Astrocyte of the spinal cord (primary cell): ENCODE measurements at places on chromosomes 11 and 22.

DNA sequence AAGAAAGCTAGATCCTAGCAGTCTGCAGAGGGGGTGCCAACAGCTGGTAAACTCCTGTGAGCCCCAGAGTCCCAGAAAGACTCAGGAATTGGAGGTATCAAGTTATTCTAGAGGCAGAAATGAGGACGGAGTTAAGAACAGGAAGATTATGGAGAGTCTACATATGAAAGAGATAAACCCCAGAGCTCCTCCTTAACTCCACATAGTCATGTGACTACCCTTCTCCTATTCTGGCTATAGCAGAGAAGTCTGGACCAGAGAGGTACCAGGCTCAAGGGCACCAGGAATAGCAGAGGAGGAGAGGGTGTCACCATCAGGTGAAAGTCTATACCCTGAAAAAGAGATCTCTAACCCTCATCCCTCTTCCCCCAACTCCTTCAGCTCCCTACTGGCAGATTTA, 29.6 kb downstream of the SCUBE2 start:
- no peak for DNase-seq

DNA sequence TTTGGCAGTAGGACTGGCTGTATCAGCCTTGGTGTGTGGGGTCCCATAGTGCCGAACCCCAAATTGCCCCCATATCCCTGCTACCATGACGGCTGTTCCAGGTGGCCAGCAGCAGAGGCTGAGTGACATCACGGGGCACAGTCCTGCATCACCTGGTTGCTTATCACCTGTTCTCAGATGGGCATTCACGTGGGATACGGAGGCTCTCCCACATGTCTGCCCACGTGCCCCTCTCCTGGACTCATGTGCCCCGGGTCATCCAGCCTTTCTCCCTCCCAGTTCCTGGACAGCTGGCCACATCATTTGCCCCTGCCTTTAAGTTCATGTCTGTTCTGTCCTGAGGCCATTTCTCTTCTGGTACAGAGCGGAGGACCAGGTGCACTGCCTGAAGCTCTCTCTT, 431.0 kb upstream of the B3GAT1 start:
- DNase-seq = no peak

- DNase-seq = peak; percentile 10
These were observed 157.9 kb downstream of the NCAM1 start for GRCh38 chr11:113119074-113119473.

GRCh38 chr11:33135216-33135615, 26.1 kb downstream of the CSTF3 start:
- peak; percentile 68 for DNase-seq

- DNase-seq = no peak
These were observed 7.8 kb upstream of the FANCF start for GRCh38 chr11:22633354-22633902.

DNA sequence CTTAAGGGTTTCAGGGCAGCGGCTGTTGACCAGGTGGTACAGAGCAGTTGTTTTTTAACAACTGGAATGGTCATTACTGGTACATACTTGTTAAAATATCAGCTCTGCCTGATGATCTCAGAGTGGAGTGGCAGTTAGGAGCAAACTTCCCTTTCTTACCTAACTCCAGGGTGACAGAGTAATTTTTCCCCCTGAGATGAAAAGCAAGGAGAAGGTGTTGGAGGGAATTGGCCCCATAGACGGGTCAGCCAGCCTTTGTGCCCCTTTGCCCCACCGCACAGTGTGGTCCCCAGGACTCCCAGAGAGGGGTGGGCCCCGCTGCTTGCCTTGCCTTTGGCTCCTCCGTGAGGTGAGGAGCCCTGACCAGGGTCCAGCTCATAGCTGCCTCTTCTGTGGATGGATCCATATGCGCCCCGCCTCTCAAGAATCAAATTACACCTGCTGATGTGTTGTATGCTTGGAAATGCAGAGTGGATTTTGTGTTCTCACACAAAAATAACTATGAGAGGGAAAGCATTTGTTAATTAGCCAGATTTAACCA, 27.0 kb upstream of the SORL1-AS1 start:
- no peak for DNase-seq

DNA sequence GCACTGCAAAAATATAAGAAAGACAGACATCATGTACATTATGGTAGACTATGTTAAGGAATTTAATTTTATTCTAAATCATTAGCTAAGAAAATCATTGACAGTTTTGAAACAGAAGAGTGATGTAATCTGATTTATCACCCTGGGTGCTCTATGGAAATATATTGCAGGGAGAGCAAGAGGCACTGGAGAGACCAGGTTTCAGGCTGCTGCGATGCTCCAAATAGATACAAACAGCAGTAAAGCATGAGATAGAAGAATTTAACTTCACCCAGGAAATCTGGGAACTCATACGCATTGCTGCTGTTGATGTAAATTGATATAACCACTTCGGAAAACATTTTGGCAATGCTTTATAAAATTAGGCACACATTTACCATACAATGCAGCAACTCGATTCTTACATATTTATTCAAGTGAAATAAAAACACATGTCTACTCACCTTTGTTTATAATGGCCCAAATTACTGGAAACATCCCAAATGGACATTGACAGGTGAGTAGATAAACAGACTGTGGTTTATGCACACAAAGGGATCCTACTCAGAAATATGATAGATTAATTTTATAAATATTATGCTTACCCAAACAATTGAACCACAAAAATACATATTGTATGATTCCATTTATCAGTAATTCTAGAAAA, 535.1 kb upstream of the CHORDC1 start:
- DNase-seq = no peak

DNA sequence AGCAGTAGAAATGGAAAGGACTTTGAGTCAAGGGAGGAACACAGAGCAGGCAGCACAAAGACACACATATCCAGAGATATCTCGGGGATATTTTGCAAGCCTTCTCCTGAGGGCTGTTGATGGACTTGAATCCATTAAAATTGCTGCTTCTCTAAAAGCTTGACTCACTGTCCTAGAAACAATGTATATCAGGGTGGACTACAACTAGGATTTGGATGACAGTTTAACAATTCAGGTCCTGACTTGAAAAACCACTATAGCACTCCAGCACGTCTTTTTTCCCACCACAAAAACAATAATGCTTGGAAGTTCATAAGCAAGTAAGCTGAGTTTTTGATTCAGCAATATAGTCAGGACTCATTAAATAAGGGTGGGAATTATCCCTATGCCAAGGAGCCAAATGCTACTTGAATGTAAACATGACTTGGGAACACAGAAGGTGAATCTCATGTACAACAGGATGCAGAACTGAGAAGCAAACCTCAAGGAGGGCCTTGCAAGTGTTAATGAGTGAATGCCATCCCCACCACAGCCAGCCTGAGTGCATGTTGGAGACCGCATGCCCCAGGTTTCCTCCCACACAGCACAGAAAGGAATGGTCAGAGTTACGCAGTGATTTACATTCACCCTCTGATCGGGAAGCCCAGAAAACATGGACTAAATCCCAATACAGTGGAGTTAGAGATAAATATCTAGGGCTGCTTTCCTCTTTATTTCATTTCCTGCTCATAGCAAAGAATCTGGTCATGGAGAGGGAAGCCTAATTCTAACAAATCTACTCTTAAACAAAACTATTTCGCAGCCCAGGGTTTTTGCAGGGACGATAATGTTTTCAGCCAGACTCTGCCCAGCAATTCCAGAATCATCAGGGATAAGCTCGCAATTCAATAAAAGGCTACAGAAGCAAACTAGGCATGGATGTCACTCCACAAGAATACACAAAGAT, 98.4 kb upstream of the OR9G4 start:
- DNase-seq = no peak

GRCh38 chr11:46712874-46713576, 6.0 kb upstream of the F2 start:
- DNase-seq = no peak

- peak; percentile 35 for DNase-seq
These were observed 38.3 kb upstream of the HMGXB4 start for GRCh38 chr22:35219012-35219411.

GRCh38 chr11:115162919-115163318, 341.3 kb downstream of the CADM1 start:
- DNase-seq = no peak

DNA sequence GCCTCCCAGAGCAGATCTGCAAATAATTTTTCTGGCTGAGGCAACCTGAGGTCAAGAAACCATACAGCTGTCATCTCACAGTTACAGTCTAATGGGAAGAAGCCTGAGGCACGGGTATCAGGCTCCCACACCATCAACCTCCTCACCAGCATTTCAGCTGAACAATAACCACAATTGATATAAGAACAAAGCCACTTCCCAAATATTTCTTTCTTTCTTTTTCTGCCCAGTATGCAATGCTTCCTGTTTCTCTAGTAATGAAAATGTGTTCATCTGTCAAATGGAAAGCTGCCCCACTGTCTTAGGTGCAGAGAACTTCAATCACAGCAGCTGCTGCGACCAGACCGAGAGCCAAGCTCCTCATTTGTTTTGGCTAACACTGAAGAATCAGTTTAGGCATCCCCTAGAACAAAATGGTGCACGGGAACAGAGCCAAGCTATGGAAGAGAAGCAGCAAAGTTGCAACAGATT, 108.4 kb downstream of the BLID start:
- DNase-seq = peak; percentile 54

DNA sequence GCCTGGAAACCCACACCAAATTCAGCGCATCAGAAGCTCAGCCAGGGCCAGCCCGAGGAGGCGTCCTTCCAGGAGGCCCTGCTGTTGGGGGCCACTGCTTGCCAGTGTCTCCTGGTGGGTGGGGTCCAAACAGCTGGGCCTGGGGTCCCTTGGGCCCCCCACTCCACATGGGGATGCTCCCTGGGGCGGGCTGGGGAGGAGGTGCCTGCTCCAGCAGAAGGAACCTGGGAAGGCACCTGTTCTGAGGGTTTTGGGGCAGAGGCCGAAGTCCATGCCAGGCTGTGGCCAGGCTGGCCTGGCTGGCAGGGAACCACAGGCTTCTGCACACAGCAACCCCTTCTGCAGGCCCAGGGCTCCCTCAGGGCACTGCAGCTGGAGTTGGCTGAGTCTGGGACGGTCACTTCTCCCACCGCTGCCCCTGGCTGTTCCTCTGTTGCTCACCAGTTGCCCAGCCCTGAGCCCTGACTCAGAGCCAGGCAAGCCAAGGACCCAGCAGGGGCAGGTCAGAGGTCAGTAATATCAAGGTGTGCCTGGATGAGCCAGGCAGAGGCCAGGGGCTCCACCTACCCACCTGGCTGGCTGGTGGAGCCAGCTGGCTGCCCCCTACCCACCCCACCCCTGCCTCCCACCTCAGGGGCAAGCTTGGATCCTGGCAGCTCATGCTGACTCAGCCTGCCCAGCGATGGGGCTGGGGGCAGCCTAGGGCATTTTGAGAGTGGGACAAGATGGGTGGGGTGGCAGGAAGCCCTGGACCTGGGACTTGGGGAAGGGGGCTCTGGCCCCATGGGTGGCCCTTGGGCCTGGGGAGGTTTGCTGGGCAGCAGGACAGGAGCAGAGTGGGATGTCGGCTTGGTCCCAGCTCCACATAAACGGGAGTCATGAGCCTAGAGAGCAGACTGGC, 12.0 kb upstream of the PHLDA2 start:
- peak; percentile 28 for DNase-seq

DNA sequence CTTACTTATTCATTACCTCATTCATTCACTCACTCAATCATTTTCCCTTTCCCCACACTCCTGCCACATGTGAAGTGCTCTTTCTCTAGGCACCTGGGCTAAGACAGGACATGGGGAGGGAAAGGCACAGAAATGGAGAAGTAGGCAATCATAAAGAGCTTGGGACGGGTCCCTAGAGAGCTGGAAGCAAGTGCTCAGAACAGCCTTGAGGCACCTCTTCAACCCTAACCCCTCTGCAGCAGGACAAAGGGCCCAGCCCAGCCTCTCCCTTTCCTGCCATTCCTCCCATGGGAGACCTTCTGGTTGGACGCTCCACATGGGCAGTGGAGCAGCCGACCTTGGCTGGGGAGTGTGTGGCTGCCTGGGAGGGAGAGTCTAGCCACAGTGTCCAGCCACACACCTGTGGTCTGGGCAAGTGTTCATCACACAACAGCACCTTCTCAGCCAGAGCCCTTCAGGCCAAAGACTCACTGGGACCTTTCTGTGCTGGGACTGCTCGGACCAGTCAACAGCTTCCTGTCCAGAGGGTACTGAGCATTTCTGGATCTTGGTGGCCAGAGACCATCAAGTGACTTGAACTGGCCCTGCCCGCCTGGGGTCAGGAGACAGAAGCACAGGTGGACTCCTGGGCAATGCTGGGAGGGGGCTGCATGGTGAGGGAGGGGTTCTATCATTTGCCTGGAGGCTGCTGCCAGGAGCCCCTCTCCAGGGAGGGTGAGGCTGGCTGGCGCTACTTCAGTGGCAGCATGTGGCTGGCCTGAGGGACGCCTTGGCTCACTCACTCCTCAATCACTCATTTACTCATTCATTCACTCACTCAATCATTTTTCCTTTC, 1.0 kb upstream of the MUC5AC start:
- DNase-seq = no peak

DNA sequence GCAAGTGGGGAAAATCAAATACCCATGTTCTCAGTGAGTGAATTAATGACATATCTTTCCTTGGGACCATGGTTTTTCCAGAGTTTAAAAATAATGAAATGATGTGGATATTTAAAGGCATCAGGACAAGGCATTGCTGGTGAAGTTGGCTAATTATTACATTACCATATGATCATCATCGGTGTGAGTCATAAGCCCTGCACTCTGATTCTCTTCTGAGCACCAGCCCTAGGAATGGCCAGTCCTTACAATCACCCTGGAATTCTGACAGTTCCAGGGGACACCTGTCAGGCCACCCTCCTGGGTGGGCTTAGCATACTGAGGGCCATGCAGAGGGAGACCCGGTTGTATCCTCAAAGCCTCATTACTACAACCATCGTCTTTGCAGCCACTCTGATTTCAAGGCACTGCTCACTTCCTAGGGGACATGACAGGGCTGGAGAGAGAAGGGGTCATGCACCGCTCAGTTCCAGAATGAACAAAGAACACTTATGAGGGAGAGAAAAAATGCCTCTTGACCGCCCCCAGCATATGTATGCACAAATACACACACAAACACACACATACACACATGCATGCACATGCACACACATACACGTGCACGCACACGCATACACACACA, 365.0 kb downstream of the MIAT start:
- no peak for DNase-seq

DNA sequence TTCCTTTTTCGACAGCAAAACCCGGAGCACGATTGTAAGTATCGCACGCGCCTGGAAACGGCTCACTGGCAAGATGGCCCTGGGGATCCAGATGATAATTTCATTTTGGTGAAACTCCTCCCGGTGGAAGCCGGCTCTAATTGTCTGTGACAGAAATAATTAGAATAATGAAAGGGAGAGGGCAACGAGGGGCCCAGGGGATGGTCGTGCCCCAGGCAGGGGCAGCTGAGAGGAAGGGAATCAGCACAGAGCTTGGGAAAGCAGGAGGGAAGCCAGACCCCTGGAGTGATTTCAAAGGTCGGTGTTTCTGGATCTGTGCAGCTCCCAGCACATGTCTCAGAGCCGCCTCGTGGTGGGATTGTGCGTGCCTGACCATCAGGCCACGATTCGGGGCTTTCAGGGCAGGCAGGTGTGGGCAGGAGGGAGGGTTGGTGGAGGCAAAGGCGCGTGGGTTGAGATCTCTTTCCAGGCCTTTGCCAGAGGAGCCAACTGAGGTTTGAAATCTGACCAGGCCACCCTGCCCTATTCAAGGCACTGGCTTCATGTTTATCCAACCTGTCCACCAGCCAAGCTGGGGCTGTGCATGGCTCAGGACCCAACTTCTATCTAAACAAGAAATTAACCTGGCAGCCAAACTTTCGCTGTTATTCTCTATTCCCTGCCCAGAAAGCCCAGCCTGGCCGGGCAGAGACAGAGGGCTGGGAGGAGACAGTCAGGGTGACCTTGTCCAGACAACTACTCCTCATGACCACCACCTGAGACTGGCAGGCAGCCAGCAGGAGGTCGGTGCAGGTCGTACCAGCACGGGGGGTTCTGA, 27.8 kb downstream of the ANO1 start:
- no peak for DNase-seq

GRCh38 chr11:134556186-134556585, 144.1 kb upstream of the B3GAT1 start:
- DNase-seq = no peak
